ENCODE measurements at places on chromosomes 12 and 14.
A peak's percentile ranks its signal among the peaks of the same experiment; 100 is the strongest.

DNA sequence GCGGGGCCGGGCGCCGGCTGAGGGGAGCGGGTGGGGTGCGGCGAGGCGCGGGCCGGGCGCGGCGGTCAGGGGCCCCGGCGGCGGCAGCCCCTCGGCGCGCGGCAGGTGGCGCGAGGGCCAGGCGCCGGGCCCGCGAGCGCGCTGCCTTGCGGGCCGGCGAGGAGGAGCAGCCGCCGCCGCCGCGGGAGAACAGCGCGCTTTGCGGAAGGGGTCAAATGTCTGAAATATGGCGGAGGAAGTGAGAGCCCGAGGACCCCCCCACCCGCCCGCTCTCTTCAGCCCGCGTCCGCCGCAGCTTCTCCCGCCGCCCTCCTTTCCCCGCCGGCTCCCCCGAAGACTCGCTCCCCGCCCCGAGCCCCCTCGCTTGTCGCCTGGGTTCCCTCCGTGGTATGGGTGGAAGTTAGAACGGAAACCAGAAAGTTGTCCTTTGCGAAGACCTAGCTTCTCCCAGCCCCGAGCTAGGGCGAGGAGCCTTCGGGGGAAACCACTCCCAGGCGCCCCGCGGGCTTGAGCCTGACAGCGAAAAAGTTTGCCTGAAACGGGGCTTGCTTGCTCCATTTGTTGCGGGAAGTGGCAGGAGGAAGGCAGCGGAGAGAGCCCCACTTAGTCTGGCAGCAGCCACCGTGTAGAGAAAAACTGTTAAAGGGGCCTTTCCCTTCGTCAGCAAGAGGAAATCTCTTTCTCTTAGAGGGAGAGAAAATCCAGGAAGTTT, 551 bp downstream of the RAP1B start:
- no peak for DNase-seq

DNA sequence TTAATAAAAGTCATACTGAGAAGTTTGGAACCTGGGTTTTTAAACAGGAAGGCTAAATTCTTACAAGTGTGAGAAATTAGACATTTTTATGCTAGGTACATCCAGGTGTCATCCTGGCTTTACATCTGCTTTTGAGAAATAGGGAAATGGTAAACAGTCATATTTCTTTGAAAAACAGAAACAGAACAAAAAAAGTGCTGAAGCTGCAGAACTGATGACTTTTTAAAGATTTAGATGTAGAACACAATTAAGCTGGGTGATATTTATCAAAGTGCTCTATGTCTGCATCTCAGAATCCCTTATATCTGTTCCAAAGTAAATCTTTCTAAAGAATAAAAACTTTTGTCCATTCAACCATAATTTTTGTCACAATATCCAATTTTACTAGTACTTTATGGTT, 282.9 kb upstream of the ATXN7L3B start:
- DNase-seq, result no peak

- no peak for DNase-seq
Observed at GRCh38 chr12:125552295-125552694, 487.1 kb downstream of the AACS start.

DNA sequence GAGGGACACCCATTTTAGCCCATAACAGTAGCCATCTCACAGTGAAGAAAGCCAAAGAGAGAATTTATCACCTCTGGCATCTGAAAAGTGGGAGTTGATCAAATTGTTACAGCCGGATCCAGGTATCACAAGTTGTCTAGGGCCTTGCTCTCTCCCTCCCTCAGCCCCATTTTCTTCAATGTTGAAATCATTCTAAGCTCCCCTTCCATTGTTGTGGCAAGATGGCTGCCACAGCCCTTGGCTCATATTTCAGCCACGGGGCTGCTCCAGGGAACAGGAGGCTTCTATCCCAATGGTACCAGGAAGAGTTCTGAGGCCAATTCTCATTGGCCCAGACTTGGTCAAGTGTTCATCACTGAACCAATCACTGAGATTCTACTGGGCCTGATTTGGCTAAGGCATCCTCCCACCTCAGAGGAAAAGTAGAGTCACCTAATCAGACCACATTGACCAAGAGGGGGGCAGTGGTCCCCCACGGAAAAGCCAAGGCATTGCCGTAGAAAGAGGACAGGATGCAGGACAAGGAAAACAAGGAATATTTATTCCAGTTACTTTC, 106.2 kb downstream of the GPATCH2L start:
- DNase-seq, result no peak

DNA sequence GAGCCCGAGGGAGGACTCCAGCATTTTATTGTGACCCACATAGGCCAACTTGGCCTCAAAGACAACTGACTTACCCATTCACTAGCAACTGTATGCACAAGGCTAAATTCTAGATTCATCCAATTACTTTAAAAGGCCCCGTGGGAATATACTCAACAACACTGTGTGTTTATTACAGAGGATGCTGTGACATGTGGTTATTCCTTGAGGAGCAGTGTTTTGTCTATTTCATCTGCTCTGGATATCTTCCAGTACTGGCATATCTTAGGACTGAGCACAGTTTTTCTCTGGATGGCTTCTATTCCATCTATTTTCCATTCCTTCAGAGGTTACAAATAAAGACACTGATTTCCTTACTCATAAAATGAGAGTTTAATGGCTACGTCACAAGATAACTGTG, 87.2 kb upstream of the KRAS start:
- DNase-seq, result no peak

DNA sequence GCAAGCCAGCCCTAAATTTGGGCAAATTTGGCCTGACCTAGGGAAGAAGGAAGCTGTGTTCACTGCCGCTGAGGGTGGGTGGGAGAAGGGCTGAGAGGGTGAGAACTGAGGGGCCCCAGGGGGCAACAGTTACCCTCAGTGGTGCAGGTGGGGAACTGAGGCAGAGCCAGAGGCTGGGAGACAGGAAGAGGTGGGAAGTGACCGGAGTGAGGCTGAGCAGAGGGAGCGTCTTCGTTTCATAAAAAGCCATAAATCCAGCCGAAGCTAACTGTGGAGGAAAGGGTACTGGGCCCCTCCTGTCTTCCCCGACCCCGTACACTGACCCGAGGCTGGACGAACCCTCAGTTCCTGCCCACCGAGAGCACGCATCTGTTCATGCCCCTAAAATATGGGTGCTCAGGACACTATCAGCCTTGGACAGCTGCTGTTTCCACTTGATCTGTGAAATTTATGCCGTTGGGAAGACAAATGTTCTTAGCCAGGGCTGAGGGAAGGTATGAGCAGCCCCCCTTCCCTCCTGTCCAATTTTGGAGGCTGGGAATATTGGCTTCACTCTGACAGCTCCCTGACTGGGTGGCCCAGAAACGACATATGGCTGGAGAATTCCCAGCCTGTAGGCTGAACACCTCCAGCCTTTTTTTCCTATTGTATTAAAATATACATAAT, 116.5 kb downstream of the KIF26A start:
- DNase-seq, result peak; percentile 55

- no peak for DNase-seq
Observed at GRCh38 chr12:106072751-106073150, 66.0 kb downstream of the NUAK1 start.

- DNase-seq, result no peak
Observed at GRCh38 chr14:68569970-68570409, 222.9 kb downstream of the ZFP36L1 start.
